ENCODE measurements at places on chromosomes 12 and 14. TPM values are rescaled to one million over a fixed set of nuclear protein-coding genes. Genes with fewer than 3 reads are reported as not detected.

PCED1B gene
- 34.0 TPM for polyA plus RNA-seq

TCL1B gene
- polyA plus RNA-seq = not detected

DHRS2 gene
- not detected for polyA plus RNA-seq

KRT78 gene
- polyA plus RNA-seq = not detected

PLD4 gene
- polyA plus RNA-seq = 103 TPM

SYT10 gene
- polyA plus RNA-seq = not detected
